ENCODE measurements at places on chromosomes 1 and 21.
A peak's percentile ranks its signal among the peaks of the same experiment; 100 is the strongest.

- no peak for DNase-seq
These were observed 134.4 kb downstream of the TGFB2 start for GRCh38 chr1:218479436-218480115.

DNA sequence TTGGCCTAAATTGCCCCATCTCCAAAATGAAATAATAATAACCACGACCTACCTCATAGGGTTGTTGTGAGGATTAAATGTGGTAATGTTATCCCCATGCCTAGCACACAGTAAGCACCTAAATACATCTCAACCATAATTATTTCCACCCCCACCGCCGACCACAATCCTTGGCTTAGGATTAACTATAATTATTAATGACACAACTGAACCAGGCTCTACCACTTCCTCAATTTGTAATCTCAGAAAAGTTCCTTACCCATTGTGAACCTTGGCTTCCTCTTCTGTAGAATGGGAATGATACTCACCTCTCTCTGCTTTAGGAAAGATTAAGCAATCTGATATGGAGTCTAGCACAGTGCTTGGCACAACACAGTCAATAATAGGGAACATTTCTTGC lies 44.3 kb upstream of the TACSTD2 start:
- no peak for DNase-seq

DNA sequence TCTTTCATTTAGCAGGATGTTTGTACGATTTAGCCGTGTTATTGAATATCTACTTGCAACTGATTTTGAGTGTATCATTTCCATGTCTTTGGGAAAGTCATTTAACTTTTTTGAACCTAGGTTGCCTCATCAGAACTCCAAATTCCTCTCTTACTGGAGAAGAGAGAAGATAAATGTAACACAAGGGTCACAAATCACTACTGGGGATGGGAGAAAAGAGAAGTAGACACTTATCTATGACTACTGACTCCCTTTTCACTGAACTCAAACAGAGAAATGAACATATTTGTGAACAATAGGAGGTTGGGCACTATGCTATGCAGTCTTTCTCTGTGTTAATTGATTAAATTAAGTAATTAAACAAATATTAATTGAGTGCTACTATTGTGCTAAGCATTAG lies 42.2 kb downstream of the TENT5C start:
- no peak for DNase-seq

DNA sequence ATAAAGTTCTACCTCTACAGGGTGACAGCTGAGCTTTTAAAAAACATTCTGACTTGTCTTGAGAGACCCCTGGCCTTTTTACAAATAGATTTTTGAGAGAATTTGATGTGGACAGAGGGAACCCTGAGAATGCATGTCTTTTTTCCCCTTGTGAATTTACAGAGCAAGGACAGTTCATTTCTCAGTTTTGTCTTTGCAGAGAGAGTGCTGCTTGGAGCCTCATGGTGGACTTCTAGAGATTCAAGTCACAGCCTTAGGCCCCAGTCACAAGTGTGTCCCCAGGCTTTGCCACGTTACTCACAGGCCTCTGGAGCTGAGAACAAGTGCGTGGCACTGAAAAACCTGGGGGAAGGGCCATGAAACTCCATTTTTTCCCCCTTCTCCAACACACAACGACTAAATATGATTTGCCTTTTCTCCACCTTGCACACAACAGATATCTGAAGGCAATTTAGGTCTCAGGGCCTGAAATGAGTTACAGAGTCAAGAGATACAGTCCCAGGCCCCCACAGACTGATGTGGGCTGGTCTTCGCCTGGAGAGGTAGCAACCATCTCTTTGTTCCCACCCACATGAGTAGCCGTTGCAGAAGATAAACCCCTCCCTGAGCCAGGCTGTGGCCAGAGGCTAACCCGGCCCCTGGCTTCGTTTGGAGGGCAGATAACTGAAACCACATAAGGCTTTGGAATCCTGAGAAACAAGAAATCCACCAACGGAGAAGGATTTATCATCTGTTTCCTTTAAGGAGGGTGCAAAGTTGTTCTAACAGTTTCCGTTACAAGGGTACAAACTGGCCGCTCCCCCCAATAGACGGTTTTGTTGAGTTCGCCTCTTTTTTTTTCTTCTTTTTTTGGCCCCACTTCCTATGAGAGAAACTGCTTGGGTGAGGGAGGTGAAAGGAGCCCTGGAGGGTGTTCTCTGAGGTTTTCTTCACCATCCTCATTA lies 1.0 kb upstream of the PIGV start:
- DNase-seq, result peak; percentile 60

GRCh38 chr1:59879574-59879973 lies 47.0 kb downstream of the CYP2J2 start:
- DNase-seq, result peak; percentile 97

DNA sequence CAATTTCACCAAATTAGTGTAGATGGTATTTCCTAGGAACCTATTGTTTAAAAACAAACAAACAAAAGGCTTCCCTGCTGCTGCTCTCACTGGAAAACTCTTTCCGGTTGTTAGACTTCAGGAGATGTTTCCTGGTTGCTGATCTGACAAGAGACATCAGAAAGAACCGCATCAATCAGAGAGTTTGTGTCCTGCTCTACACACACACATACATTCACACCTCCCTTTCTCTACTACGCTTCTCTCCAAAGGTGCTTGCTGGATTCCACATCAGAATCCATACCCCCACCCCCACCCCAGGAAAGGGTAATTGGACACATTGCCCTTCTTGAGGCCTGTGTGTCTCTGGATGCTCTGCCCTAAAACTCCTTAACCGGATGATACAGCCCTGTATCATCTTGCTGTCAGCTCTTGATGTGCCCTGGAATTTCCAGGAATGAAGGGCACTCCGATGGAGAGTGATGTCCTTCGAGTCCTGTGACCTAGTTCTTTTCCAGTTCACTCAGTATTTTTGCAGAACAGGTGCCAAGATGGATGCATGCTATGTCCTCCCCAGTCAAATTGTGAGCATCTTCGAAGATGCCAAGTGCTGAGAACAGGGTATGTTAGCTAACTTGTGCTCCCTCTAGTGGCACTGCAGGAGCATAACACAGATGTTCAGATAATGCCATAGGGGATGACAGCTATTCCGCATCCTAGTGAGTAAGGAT lies 113.7 kb upstream of the SLC35F3 start:
- peak; percentile 25 for DNase-seq

- no peak for DNase-seq
These were observed 231.6 kb downstream of the KIF26B start for GRCh38 chr1:245386297-245386971.

DNA sequence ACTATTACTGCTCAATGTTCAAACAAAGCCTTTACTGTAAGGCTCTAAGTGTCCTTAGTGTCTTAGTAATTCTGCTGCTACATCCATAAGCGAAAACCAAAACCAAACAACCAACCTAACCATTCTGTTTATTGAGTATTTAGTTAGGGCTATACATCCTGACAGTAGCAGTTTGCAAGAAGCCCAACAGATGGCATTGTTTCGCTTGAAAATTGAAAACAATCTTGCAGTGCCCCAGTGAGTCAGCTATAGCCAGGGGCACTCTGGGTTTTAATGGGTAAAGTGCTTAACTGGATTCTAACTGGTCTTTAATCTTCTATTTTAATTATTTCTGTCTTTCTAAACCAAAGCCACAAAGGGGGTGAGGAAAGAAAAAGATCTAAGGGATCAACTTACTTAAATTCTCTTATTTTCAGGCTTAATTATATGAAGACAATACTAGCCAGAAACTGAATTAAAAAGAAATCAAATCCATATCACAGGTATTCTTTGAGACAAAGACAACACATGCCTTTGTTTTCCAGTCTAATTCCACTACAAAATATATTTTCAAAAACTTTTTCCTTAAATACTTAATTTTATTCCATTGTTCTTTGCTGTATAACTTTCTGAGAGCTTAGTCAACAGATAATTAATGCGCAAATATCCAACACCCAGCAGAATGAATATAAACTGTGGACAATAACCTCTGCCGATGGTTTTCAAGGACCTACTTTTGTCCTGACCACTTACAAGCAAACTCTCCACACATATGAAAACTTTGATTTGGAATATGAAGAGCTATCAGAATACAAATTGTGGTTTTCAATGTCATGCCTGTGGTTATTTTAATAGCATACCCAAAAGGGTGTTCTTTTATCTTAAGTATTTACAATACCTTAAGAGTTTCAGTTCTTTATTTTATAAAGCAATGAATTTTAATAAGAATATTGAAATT lies 15.2 kb downstream of the POGZ start:
- DNase-seq, result no peak

- no peak for DNase-seq
These were observed 7.6 kb upstream of the RHOU start for GRCh38 chr1:228727681-228728171.

DNA sequence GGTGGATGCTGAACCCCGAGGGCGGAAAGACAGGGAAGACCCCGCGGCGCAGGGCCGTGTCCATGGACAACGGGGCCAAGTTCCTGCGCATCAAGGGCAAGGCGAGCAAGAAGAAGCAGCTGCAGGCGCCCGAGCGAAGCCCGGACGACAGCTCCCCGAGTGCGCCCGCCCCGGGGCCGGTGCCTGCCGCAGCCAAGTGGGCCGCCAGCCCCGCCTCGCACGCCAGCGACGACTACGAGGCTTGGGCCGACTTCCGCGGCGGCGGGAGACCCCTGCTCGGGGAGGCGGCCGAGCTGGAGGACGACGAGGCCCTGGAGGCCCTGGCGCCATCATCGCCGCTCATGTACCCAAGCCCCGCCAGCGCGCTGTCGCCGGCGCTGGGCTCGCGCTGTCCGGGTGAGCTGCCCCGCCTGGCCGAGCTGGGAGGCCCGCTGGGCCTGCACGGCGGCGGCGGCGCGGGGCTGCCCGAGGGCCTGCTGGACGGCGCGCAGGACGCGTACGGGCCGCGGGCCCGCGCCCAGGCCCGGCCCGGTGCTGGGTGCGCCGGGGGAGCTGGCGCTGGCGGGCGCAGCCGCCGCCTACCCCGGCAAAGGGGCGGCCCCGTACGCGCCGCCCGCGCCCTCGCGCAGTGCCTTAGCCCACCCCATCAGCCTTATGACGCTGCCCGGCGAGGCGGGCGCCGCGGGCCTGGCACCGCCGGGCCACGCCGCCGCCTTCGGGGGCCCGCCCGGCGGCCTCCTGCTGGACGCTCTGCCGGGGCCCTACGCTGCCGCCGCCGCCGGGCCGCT lies 20.7 kb downstream of the FOXO6 start:
- no peak for DNase-seq

DNA sequence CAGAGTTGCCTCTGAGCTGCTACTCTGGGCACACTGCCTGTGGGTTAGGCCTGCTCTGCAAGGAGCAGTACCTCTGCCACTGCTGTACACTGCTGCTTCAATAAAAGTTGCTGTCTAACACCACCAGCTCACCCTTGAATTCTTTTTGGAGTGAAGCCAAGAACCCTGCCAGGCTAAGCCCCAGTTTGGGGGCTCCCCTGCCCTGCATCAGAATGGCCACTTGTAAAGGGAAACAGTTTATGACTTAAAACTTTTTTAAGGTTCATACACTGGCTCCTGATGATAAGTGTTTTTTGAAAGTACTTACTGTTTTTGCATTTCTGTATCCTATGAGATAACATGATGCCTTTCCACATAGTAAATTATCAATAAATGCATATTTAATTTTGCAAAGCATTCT lies 310.0 kb downstream of the LMO4 start:
- DNase-seq, result no peak

GRCh38 chr1:28518745-28519341 lies 13.0 kb downstream of the RCC1 start:
- DNase-seq, result no peak

- DNase-seq, result no peak
These were observed 26.6 kb downstream of the NUAK2 start for GRCh38 chr1:205294934-205295333.

DNA sequence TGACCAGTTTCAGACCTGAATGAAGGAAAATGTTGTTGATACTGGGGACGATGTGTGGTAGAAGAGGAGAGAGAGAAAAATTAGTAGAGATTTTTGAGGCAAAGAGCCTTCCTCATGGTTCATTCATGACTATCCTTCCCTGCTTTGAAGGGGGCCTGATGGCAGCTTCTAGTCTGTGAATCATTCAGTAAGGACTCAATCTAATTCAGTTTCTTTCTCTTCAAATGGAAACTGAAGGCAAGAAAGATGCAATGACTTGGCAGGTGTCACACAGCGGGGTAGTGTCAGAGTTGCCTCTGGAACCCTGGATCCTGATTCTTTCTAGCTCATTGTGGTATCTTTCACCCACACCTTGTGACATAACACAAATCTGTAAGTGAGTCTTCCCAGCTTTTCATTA lies 14.9 kb upstream of the CD5L start:
- no peak for DNase-seq

- DNase-seq, result no peak
These were observed 132.1 kb downstream of the TGFBR3 start for GRCh38 chr1:91753878-91754277.

- DNase-seq, result no peak
These were observed 111.4 kb upstream of the VANGL1 start for GRCh38 chr1:115530407-115530806.

DNA sequence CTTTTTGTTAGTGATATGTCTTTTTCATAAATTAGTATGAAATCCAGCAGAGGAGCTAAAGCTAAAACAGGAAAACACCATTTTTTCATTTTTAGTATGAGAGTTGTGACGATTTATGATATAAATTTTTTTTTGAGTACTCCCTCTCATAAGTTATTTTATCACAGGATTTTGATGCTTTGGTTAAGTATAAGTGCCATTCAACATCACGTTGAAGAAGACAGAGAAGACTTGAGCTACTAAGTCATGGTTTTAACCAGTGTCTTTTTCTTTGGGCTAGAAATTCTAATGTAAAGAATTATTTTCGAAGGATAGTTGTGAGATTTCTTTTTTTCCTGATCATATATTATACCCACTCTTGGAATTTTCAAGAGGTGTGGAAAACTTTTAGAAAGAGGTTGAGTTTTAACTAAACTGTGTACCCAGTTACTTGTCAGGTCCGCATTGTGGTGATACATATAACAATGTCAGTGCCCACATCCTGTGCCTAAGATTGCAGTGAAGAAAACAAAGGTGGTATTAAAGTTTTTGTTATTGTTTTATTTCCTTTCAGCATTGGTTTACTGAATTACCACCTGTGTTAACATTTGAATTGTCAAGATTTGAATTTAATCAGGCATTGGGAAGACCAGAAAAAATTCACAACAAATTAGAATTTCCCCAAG lies 93.8 kb downstream of the USP25 start:
- no peak for DNase-seq

DNA sequence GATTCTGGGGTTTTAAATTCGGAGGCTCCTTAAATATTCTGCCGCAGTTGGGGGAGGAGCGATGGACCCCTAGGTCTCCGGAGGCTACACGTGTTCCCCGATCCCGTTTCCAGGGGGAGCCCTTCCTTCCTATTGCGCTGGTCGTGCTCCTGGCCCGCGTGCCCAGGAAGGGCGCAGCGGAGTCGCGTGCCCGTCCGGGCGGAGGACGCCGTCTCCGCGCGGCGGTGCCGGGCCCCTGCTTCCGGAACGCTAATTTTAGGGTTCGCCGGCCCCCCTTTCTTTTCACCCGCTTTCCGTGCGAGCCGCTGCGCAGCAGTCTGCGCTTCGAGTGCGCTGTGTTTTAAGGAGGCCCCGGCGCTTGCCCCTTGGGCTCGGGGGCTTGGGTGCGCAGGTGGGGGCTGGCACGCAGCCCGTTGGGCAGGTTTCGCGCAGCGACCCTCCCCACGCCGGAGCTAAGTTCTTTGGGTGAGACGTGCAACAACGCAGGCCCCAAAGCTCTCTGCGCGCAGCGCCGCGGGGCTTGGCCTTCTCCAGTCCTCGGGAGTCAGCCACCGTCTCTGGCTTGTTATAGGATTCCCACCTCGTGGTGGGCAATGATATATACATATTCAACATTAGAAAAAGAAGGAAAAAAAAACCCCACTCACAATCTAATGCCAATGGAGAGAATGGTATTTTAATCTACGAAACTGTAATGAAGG lies 43.5 kb upstream of the DNAJC6 start:
- peak; percentile 49 for DNase-seq
